ENCODE measurements at places on chromosomes 12 and 14. TPM values are rescaled to one million over a fixed set of nuclear protein-coding genes. Genes with fewer than 3 reads are reported as not detected.
A peak's percentile ranks its signal among the peaks of the same experiment; 100 is the strongest.

DNA sequence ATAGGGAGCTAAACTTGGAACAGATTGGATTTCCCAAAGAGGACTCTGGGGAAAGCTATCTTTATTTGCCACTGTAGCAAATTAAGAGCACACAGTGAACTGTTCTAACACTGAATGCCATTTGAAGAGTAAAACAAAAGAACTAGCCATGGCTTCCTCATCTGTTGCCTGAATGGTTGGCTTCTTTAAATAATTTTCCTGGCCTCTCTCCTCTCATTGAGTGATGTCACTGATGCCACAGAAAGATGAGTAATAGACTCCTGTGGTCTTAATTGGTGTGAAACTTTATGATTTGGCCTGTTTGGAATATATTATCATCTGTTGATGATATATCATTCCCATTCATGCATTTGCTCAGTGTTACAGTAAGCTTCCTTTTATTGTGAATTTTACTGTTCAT, 42.5 kb downstream of the WDR20 start:
- H3K27ac ChIP-seq = no peak overlapping the region
- no peaks in the 10 kb centered on the region for H3K27me3 ChIP-seq
- DNase-seq = no peak
- no peaks in the 10 kb centered on the region for H3K36me3 ChIP-seq

DNA sequence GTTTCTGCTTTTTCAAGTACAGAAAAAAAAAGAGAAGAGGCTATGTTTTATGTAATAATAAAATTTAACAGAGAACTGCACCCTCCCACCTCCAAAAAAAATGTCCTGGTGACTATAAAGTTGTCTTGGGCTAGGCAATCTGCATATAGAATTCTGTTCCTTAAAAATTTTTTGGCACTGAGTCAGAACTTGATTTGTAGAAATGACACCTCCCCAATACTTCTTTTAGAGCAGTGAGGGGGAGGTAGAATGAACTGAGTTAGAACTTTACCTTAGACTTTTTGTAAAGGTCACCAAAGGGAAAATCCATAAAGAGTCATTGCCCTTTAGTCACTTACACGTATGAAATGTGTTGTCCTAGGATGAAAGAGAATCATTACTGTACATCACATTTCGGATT, 80.0 kb downstream of the BTG1 start:
- H3K27ac ChIP-seq = no peak overlapping the region
- H3K4me3 ChIP-seq = no peak overlapping the region
- H3K4me1 ChIP-seq = peaks cover 25% of the 10 kb centered on the region
- DNase-seq = no peak

The HCAR2 gene
- total RNA-seq = not detected

- DNase-seq = no peak
- no peaks in the 10 kb centered on the region for H3K4me1 ChIP-seq
- H3K27me3 ChIP-seq = no peaks in the 10 kb centered on the region
These were observed 94.2 kb downstream of the PLEKHA5 start for GRCh38 chr12:19223695-19224094.

DNA sequence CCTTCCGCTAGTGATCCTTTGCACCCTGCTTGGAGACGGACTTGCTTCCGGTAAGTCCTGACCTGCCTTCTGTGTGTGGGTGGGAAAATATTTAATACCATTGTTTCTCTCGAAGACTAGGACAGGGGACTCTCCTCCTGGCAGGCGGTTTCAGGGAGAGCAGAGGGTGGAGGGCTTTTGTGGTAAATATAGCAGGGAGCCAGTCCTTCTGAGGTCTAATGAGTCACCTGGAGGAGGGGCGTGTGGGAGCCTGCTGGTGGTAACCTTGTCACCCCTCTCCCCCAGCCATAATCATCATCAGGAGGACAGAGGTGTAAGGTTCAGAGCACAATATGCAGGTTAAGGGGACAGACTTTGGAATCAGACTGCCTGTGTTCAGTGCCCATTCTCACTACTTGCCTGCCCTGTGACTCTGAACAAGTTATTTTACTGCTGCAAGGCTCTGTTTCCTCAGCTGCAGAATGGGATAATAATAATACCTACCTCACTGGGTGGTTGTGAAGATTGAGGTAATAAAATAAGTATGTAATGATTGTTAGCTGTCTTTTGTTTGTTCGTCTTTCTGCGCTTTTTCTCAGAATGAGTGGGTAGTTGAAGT, 47.4 kb downstream of the SUSD6 start:
- no peaks in the 10 kb centered on the region for H3K27me3 ChIP-seq
- peak overlapping the region; percentile 12 for H3K27ac ChIP-seq
- H3K4me3 ChIP-seq = no peak overlapping the region
- peaks cover 5% of the 10 kb centered on the region for H3K36me3 ChIP-seq
- H3K4me1 ChIP-seq = peaks cover 25% of the 10 kb centered on the region

GRCh38 chr12:27319848-27320247, 12.8 kb upstream of the BMAL2 start:
- no peaks in the 10 kb centered on the region for H3K27me3 ChIP-seq
- no peak for DNase-seq
- no peaks in the 10 kb centered on the region for H3K4me1 ChIP-seq
- H3K36me3 ChIP-seq = no peaks in the 10 kb centered on the region
- H3K4me3 ChIP-seq = no peak overlapping the region
- no peak overlapping the region for H3K27ac ChIP-seq

- no peaks in the 10 kb centered on the region for H3K27me3 ChIP-seq
- H3K27ac ChIP-seq = no peak overlapping the region
- no peaks in the 10 kb centered on the region for H3K36me3 ChIP-seq
- no peak overlapping the region for H3K4me3 ChIP-seq
- DNase-seq = no peak
These were observed 17.9 kb upstream of the PTGR2 start for GRCh38 chr14:73833530-73834260.

DNA sequence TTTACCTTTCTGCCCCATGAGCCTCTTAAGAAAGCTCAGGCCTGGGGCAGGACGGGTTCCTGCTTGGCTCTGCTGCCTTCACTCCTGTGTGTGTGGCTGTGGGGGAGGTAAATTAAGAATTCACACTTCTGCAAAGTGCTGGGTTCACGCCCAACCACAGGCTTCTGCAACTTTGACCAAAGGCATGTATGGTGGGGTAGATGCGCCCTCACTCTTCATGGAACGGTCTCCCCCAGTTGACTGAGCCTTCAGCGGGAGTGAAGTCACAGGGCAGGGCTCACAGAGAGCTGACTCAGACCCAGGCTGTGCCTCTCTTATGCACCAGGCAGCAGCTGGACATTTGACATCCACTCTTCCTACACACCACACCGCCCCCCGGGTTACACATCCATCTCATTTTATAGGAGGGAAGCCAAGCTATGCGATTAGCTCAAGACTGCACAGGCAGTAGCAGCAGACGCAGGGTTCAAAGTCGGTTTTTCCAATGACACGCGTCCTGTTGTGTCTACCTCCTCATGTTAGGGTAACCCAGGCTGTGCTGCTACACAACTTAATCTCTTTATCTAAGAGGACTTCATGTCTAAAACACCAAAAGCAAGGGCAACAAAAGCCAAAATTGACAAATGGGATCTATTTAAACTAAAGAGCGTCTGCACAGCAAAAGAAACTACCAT, 15.4 kb upstream of the BCL11B start:
- H3K36me3 ChIP-seq = no peaks in the 10 kb centered on the region
- H3K27ac ChIP-seq = peak overlapping the region; percentile 43
- H3K4me1 ChIP-seq = peaks cover 13% of the 10 kb centered on the region
- H3K27me3 ChIP-seq = no peaks in the 10 kb centered on the region
- peak overlapping the region; percentile 15 for H3K4me3 ChIP-seq
- DNase-seq = no peak

- DNase-seq = no peak
- no peak overlapping the region for H3K4me3 ChIP-seq
- H3K36me3 ChIP-seq = no peaks in the 10 kb centered on the region
- H3K27me3 ChIP-seq = no peaks in the 10 kb centered on the region
These were observed 81.4 kb downstream of the ATXN7L3B start for GRCh38 chr12:74619084-74619483.

- H3K27ac ChIP-seq = no peak overlapping the region
- H3K36me3 ChIP-seq = no peaks in the 10 kb centered on the region
- H3K4me3 ChIP-seq = no peak overlapping the region
- no peaks in the 10 kb centered on the region for H3K4me1 ChIP-seq
- no peak for DNase-seq
These were observed 363 bp upstream of the LMO3 start for GRCh38 chr12:16606201-16606849.

DNA sequence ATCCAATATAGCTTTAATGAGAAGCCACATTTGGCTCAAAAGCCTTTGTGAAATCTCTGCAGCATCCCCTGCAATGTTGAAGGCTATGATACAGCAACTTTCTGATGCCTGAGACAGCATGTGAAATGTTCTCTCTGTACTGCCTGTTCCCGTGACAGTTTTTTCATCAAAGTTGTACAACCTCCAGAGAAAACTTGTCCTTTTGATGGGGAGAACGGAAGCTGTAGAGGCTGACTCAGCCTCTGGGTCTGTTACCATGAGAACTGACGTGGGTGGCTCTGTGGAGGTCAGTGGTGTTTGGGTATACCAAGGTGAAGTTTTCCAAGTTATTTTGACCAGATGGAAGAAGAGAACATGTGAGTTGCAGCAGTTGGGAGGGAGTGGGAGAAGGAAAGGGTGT, 17.0 kb downstream of the SLC4A8 start:
- DNase-seq = no peak
- H3K27me3 ChIP-seq = no peaks in the 10 kb centered on the region
- peaks cover 10% of the 10 kb centered on the region for H3K4me1 ChIP-seq
- H3K27ac ChIP-seq = no peak overlapping the region
- no peak overlapping the region for H3K4me3 ChIP-seq

DNA sequence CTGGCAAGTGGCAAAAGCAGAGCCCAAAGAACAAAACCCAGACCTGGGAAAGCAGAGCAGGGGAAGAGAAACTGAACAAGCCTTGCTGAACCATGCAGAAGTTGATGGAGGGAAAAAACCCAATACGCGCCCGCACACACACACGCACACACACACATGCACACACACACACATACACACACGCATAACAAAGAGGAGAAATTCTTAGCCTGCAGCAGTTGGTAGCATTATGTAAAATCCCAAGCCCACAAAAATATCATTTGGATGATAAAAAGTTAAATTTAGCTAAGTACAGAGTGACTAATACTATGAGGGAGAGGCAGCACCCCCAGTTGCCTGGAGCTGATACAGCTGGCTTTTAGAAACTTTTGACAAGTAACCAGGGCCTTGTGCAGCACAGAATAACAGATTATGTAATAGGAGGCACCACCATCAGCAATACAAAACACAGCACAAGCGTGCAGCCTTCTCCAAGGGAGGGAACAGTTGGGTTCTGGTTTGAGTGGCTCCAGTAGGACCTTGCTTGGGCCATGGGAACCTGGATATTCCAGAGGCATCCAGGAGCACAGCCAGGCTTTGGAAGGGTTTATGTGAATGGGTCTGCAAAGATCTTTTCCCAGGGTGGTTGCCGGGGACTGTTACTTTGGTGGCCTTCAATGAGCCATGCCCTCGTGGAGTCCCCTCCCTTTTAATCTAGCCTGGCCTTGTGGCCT, 35.3 kb downstream of the PITPNM2 start:
- no peak overlapping the region for H3K27ac ChIP-seq
- H3K36me3 ChIP-seq = no peaks in the 10 kb centered on the region
- peaks cover 72% of the 10 kb centered on the region for H3K4me1 ChIP-seq
- no peaks in the 10 kb centered on the region for H3K27me3 ChIP-seq
- DNase-seq = no peak

- H3K36me3 ChIP-seq = peaks cover 36% of the 10 kb centered on the region
- no peak overlapping the region for H3K4me3 ChIP-seq
- H3K4me1 ChIP-seq = no peaks in the 10 kb centered on the region
- H3K27ac ChIP-seq = no peak overlapping the region
- DNase-seq = no peak
- no peaks in the 10 kb centered on the region for H3K27me3 ChIP-seq
These were observed 36.7 kb upstream of the PITPNM2 start for GRCh38 chr12:123187637-123188036.

The KRT71 gene
- total RNA-seq = not detected

GRCh38 chr12:109832541-109833306, 474 bp downstream of the TRPV4 start:
- H3K4me1 ChIP-seq = no peaks in the 10 kb centered on the region
- no peak overlapping the region for H3K4me3 ChIP-seq
- no peak for DNase-seq
- H3K27ac ChIP-seq = no peak overlapping the region
- H3K36me3 ChIP-seq = no peaks in the 10 kb centered on the region

DNA sequence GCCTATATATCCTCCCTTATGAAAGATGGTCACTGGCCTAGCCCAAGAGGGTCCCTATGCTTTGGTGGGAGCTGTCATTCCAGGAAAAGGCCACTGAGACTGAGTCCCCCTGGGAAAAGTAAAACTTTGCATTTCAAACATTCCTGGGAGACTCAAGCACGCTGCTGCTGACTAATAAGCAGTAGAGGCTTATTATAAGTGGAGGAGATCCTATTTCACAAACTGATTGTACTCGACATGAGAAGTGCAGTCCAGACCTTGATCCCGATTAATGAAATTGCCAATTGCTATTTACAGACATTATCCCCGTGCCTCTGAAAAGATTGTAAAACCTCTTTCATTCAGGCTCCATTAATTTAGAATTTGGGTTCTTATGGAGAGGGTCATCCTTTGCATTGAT, 96.6 kb downstream of the EMP1 start:
- H3K27me3 ChIP-seq = no peaks in the 10 kb centered on the region
- no peak for DNase-seq
- no peak overlapping the region for H3K27ac ChIP-seq
- H3K4me3 ChIP-seq = no peak overlapping the region

DNA sequence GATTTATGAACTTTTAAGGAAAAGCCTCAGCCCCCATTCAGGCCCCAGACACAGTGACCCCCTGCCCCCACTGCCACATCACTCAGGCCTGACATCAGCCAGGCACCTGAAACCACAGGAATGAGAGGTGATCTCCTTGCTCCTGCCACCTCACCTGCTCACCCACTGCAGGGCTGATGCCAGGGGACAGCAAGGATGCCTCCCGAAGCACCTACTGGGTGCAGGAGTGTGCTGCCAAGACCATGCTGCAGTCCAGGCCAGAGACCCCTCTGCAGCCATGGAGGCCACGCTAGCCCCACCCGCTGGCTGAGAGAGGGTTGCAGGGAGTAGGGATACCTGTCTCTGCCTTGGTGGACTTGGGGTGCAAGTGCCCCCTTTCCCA, 18.6 kb upstream of the KRT7 start:
- no peak overlapping the region for H3K27ac ChIP-seq
- no peak for DNase-seq
- no peak overlapping the region for H3K4me3 ChIP-seq
- H3K36me3 ChIP-seq = no peaks in the 10 kb centered on the region
- H3K4me1 ChIP-seq = no peaks in the 10 kb centered on the region

The TAS2R50 gene
- total RNA-seq = 0.47 TPM
